ENCODE measurements at places on chromosomes 12 and 14.

GRCh38 chr12:89333564-89334252 lies 18.6 kb downstream of the DUSP6 start:
- no peak for DNase-seq

GRCh38 chr14:79947440-79948054 lies 263.8 kb downstream of the DIO2 start:
- no peak for DNase-seq

- DNase-seq, result no peak
Measured at GRCh38 chr12:45418520-45418919, 202.6 kb downstream of the ANO6 start.

DNA sequence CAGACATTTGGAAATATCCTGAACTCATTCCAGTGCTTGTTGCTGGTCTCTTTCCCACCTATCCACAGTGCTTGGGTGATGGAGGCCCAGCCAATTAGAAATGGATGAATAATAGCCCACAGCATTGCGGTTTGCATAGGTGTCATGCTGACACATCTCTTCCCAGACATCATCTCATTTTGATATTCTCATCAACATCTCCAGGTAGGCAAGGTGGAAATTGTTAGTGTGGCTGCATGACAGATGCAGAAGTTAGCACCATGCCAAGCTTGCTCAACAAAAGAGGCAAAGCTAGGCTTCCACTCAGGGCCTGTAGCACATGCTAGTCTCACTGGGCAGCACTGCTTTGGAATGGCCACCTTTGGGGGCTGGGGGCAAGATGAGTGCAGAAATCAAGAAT lies 1118.9 kb downstream of the VRK1 start:
- DNase-seq, result no peak

GRCh38 chr12:98719515-98720504 lies 74.7 kb downstream of the APAF1 start:
- no peak for DNase-seq

DNA sequence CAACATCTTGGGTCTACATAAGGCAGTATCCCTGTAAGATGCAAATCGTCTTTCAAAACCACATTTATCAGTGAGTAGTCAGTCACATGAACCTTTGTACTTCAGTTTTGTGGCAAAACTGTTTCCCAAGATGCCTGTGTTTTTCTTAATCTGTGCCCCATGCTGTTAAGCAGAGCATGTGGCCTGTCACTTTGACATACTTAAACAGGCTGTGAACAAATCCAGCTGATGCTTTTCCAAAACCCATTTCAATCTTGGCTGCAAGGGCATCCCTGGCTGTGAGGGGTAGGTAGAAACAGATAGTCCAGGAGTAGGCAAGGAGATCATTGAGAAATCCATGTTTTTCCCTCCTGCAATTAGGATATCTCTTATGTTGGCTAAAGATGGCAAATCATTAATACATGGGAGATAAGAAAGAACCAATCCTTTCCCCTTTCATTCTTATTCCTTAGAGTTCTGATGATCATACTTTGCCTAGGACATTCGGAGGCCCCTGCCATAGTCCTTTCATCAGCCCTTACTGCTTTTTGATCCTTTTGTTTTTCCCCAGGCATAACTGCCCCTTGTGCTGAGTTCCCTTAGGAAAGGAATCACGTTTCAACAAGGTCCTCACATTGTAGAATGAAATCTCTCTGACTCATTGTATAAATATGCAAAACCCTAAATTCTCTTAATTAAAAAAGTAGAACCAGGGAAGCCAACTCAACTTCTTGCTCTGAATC lies 121.1 kb upstream of the EEA1 start:
- DNase-seq, result no peak

DNA sequence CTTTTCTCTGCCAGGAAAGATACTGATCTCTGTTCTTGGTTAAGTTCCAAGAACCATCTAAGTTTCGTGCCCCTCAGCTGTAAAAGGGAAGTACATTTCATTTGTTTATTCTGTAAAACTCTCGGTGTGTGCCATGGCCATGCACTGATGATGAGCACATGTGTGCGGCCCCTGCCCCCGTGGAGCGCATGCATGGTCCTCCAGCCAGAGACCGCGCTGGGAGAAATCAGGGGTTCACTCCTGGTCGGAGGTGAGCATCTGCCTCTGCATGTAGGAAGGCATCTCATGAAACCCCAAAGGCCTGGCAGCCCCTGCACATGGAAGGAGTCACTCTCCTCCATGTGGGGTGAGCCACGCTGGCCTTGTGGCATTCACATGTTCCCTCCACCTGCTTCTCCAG lies 102.5 kb upstream of the RTL1 start:
- no peak for DNase-seq

GRCh38 chr14:34522496-34522895 lies 17.0 kb downstream of the EAPP start:
- no peak for DNase-seq

DNA sequence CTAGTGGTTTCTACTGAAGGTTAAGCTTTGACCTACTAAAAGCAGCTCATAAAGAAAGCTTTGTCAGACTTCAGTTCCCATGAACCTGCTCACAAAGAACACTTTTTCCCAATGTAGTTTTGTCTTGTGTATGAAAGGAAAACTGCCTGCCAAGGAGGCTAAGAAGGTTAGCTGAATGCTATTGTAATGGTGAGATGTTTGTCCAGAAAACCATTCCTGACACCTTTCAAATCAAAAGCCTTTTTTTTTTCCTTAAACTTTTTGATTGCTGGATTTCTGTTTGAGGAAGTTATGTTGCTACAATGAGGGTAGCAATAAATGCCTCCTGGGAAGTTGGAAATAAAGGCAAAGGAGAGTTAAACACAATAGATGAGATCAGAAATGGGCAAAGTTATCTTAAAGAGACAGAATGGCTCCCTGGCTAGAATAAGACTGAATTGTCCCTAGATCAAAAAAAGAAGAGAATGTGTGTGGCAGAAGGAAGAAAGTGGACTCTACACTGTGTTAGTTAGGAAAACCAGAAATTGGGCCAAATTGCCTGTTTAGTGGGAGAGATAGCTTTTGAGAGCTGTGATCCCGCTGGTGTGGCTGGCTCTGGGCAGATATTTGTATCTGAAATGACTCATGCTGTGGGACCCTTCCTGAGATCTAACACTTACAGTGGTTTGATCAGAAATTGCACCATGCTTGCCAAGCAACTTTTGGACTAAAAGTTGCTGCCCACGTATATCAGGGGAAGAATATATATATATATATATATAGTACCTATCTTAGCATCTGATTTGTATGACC lies 27.5 kb downstream of the TECPR2 start:
- no peak for DNase-seq

DNA sequence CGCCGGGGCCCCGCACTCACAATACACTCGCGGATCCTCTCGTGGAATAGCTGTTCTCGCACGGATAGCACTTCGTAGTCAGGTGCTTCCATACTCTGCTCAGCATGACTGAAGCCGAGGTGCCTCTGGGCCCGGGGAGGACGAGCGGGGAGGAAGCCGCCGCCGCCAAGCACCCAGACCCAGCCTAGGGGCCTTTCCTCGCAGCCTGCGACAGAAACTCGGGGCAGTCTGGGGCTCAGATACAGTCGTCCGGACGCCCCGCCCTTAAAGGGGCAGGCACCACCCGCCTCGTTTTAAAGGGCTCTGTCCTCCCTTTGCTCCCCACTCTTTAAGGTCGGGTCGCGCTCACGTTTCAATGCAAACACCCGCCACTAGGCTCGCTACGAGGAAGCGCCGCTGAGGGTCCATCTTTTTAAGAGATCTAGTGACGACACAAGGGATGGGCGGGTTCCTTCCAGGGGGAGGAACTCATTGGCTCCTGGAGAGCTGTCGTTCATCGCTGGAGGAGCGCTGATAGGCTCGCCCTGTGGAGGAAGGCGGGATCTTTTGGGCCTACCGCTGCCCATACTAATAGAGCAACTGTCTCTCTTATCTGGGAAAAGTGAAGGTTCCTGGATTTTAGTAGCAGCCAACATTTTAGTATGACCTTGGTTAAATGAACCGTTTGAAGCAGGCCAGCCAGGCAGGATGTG lies at the start of gene LMBR1L:
Gene LMBR1L, minus strand, starts transcription at position 384 of the 692 bp plus-strand sequence. Its CDS starts 292 bp downstream, at position 92.
- DNase-seq, result peak; percentile 94

GRCh38 chr12:31772685-31773222 lies 43.9 kb upstream of the AMN1 start:
- no peak for DNase-seq

DNA sequence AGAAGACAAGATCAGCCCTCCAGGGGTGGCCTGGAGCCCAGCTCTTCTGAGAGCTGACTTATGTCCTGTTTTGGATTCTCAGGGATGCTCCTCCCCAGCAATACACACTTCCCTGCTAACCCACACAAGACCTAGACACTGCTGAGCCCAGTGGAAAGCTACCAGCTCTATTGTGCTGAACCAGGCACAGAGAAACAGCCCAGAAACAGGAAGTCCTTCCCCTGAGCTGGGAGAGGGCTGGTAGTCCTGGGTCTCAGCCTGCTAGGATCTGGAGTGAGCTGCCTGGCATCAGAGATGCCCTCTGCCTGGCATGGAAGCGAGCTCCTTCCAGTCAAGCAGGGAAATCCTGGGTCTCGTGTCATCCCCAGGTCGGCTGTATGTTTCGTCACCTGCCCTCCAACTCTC lies 1.2 kb upstream of the LAG3 start:
- no peak for DNase-seq

- DNase-seq, result no peak
Measured at GRCh38 chr14:30221546-30221945, 293.9 kb upstream of the PRKD1 start.

DNA sequence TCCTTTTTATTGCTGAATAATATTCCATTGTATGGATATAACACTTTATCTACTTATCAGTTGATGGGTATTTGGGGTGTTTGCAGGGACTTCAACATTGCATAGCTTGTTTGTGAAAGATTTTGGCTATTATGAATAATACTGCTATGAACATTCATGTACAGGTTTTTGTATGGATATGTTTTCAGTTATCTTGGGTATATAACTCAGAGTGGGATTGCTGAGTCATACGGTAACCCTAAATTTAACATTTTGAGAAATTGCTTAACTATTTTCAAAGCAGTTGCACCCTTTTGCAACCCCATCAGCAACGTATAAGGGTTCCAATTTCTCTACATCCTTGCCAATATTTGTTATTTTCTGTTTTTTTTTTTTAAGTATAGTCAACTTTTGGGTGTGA lies 27.3 kb upstream of the HELB start:
- no peak for DNase-seq

GRCh38 chr12:63250486-63250885 lies 99.5 kb upstream of the AVPR1A start:
- DNase-seq, result no peak

- DNase-seq, result peak; percentile 97
Measured at GRCh38 chr12:56127888-56128669, at the start of gene ESYT1. TSS of gene ESYT1 (plus strand) at chr12:56128267. CDS start at chr12:56128320, 53 bp downstream.

DNA sequence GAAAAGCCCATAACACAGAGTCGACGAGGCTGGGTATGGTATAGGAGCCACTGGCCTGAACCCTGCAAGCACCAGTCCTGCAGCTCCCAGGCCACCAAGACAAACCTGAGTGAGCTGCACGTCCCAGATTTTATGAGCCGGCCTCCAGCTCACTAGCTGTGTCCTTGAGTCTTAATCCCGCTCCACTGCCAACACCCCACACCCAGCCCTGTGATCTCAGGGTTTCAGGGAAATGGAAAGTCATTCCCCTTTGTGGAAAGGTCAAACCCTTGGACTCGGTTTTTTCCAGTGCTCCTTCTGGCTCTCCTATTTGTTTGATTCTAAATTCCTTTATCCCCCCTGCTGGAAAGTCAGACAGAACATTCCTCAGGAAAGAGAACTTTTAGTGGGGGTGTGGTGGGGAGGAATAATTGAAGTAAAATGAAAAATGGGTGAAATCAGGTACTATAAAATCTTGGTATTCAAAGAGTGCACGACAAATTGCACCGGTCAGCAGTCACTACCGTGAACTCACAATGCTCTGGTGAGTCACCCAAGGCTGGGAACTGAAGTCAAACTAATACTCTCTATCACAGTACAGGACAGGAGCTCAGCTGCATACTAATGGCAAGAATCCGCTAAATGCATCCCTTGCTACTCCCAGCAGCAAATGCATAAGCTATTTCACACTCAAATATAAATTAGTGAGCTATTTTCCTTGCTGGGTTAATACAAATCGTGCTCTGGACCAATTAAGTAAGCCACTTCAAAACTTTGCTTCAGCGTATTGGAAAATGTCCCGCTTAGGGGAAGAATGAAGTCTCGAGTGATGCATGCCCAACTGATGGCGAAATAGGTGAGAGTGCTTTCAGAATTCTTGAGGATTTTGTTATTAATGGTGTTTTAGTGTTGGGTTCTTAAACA lies 9.0 kb downstream of the PITPNM2 start:
- DNase-seq, result no peak

- no peak for DNase-seq
Measured at GRCh38 chr12:76666290-76666835, 97.6 kb upstream of the ZDHHC17 start.

DNA sequence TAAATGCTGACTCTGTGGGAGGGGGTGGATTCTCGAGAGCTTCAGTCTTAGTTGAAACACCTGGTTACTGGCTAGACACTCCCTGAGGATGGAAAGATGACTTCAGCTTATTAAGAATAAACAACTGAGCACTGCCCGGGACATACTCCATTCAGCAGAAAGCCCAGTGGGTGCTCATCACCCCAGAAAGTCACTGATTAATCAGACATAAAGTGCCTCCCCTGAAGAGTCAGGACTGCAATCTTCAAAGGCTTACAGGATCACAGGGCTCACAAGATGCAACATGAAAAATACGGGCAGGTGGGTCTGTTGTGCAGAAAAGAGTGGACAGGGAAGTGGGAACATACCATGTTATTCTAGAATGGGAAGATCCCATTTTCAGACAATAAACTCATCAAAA lies 207.0 kb downstream of the CALM1 start:
- DNase-seq, result no peak

- DNase-seq, result no peak
Measured at GRCh38 chr14:61632807-61633206, 62.5 kb upstream of the HIF1A start.

DNA sequence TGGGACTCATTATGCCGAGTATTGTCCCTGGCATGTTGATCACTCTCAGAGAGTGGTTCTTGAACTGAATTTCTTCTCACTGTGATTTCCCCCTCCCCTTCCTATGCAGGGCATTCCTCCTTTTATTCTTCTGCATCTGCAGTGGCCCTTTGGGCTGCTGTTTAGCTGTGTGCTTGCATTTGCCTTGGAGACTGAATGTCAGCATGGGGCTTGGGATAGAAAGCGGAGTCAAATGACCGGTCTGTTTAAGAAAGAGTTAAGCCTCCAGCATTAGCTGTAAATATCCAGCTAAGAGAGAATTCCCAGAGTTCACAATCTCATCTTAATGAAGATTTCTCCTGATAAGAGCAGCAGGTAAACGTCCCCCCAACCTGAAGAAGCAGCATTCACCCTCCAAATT lies 65.6 kb upstream of the RMST start:
- DNase-seq, result no peak

- DNase-seq, result no peak
Measured at GRCh38 chr14:72909163-72909562, 15.3 kb upstream of the DPF3 start.

- no peak for DNase-seq
Measured at GRCh38 chr14:101820283-101820798, 58.8 kb downstream of the PPP2R5C start.

- DNase-seq, result no peak
Measured at GRCh38 chr14:71749613-71750238, 182.5 kb upstream of the RGS6 start.

DNA sequence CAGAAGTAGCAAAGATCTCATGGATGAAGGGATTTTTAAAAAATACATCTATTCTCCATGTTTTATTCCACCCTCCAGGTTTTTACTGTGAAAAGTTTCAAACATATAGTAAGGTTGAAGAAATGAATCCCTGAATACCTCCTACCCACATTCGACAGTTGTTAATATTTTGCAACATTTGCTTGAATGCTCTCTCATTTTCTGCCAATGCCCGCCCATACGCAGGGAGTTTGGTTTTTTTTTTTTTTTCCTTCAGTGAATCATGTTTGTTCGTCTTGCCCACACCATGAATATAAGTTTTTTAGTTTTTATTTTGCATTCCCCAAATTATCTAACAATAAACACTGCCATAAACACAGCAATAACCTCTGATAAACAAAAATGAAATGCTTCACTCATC lies 82.9 kb downstream of the MAP1LC3B2 start:
- no peak for DNase-seq
